ENCODE measurements at places on chromosomes 4 and X.

DNA sequence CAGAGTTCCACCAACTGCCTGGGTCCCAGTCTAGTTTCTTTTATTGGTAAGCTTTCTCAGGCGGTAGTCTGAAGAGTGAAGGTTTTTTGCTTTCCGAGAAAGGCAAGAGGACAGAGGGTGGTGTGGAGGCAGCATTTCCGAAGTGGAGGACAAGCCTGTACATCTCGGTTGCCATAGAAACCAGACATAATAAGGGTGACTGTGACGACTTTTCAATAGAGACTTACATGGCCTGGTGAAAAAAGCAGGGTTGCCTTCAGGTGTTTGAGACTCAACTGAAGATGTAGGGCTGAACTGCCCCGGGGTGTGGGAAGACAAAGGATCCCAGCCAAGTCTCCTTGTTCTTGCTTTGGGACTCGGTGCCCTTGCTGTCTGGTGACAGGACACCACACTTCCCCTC is 53.6 kb upstream of the RAB40AL start:
- no peak for DNase-seq

DNA sequence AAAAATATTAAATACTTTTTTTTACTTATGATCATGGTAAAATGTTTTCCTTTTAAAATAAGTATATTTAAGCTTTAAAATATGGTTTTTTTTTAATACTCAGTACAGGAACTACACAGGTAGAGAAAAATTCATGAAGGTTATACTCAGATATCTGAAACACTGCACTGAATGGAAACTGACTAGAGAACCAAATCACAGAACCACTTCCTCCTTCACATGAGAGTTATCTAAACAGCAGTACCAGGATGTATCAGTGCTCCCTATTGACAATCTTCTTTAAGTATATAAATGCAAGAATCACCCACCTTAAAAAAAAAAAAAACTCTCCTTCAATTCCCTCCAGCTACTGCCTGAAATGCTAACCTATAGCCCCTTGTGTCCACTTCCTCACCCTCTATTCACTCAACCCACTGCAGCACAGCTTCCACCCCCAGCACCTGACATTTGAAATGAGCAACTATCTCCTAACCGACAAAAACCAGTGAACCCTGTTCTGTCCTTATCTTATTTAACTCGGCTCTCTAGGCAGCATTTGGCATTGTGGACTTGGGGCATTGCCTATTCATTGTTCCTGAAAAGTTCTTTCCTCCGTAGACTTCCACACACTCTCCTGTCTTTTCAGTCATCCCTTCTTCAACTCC is 9.1 kb downstream of the SLC7A3 start:
- no peak for DNase-seq

GRCh38 chr4:7396186-7396910 is 38.4 kb downstream of the PSAPL1 start:
- no peak for DNase-seq

DNA sequence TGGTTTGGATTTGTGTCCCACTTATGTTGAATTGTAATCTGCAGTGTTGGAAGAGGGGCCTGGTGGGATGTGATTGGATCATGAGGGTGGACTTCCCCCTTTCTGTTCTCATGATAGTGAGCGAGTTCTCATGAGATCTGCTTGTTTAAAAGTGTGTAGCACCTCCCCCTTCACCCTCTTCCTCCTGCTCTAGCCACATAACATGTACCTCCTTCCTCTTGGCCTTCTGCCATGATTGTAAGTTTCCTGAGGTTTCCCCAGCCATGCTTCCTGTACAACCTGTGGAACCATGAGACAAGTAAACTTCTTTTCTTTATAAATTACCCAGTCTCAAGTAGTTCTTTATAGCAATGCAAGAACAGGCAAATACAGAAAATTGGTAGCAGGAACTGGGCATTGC is 138.7 kb downstream of the INPP4B start:
- DNase-seq = no peak

DNA sequence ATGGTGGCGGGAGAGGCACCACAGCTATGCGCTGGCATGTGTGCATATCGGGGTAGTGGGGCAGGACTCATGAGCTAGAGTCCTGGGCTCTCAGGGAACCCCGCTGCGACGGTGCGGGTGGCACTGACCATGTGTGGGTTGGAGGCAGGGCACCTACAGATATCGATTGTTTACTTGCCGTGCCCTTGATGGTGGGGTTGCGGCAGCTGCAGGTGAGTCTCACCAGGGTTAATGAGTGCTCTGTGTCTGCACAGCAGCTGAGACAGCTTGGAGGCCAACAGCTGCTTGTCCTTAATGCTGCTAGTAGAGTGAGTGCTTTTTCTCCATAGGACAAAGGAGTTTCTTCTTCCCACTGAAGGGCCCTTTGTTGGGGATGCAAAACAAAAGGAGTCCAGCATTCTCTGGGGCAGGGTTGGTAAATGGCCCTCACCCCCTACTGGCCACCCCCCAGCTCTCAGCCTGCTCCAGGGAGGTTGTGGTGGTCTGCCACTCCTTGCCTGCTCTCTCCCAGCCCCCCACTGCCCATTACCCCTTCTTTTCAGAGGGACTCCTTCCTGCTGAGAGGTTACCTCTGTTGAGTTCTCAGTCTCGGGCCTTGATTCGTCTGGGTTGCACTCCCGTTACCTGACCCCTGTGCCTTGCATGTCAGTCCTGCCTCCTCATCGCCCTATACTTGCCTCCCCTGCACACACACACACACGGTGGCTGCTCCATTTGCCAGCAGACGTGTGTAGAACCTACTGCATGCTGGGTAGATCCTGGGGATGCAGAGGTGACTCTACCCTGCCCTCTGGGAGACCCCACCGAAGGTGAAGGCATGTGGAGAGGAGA is 52.8 kb downstream of the TBC1D14 start:
- DNase-seq = no peak

GRCh38 chr4:185993328-185993973 is 75.5 kb upstream of the TLR3 start:
- DNase-seq = no peak

GRCh38 chrX:63430026-63430425 is 78.9 kb upstream of the SPIN4 start:
- no peak for DNase-seq

GRCh38 chr4:94909645-94910044 is 151.9 kb downstream of the BMPR1B start:
- DNase-seq = no peak

DNA sequence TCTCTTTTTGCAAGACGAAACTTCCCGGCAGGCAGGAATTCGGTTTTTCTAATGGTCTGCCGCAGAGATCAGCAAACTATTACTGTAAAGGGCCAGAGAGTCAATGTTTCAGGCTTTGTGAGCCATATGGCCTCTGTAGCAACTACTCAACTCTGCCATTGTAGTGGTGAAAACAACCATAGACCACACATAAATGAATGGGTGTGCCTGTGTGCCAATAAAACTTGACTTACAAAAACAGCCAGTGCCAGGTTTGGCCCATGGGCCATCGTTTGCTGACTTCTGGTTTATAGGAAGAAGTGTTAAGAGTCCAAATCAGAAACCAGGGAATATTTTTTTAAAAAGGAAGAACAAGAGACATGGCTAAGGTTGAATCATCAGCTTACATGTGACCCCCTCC is 163.0 kb downstream of the SH3KBP1 start:
- DNase-seq = no peak

- no peak for DNase-seq
Observed at GRCh38 chr4:147638942-147639341, 21.7 kb downstream of the TMEM184C start.

- no peak for DNase-seq
Observed at GRCh38 chr4:136650541-136651277, 881.6 kb downstream of the PCDH18 start.

DNA sequence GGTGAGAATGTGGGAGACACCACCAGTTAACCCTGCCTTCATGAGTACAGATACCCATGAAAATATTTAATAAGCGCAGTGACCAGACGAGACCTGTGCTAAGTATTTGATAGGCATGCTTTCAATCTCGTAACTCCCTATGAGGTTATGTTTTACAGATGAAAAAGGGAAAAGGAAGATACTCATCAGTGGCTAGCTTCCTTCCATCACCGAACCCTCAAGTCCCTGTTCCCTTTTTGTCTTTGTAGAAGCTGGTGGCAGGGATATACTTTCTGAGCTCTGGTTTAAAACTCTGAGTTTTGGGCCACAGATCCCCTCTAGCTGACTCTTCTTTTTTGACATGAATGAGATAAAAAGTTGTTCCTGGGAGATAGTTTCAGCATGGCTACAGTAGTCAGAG is 26.3 kb downstream of the AFF1 start:
- DNase-seq = no peak

DNA sequence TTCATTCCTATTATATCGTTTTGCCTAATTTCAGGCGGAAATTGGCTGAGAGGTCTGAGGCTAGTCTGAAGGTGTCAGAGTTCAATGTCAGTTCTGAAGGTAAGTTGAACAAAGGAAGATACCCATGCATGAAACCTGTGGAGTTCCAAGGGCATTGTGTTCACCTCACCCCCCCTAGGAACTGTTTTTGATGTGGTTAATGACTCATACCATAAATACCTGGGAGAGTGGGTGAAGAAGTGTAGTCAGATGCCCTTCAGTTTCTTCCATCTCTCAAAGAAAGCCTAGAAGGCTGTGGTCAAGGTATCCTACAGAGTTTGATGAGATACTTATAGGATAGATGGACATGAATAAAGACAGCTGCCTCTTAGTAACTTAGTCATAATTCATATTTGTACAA is 2.7 kb downstream of the UTP14A start:
- DNase-seq = no peak

DNA sequence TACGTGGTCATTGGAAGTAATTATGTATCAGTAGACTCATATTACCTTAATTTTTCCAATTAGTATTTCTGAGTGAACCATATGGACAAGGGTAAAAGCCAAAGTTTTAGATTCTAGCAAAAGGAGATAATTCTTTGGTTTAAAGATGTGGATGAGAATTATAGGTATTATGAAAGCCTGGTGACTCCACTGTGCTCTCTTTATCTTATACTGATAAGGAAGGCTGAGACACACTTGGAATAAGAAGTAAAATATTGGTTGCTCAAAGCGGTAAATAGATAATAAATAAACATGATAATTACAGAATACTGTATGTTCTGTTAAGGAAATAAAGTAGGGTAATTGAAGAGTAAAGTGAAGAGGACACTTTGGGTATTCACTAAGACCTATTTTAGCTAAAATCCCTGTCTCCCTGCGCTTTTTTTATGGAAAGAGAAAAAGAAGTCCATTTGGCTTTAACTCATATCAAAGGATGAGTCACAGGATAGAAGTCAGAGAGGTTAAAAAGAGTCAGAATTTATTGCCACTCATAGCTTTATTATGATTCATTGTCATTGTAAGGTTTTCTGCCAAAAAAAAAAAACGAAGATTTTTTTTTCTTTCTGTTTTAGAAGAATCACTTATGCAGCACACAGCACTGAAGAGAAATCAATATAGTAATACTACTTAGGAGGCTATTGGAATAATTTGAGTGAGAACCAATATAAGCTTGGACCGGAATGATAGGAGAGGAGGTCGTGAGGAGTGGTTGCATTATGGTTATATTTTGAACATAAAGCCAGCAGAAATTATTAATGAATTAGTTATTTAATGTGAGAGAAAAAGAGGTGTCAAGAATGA is 2463.1 kb downstream of the ARAP2 start:
- no peak for DNase-seq

DNA sequence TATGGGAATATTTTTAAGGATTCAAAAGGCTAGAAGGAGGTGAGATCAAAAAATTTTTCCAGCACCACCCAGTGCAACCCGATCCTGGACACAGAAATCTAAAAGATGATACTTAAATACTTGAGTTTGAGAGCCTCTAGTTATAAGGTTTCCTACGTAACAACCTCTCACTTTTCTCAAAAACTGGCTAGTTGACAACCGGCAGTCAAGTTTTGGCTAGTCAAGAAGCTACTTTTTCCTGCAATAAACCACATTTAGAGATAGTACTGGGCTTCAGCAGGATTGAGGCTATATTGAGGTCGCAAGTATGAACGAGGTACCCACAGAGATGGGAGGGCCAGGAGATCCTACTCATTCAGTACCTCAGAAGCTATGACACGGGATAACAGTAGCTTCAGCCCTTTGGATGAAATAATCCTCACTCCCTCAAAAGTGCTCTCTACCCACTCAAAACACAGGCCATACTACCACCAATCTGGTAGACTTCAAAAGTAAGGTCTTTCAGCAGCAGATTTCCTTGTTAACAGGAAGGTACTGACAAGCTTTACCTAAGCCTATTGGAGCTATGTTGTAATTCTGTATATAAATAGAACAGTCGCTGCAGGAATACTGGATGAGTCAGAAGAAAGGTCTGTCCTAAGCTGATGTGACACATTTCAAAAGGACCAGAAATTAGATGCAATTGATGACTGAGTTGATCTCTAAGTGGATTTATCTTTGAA is 1.5 kb upstream of the TSPAN5 start:
- no peak for DNase-seq

- no peak for DNase-seq
Observed at GRCh38 chr4:17584521-17585213, 7.7 kb downstream of the LAP3 start.

DNA sequence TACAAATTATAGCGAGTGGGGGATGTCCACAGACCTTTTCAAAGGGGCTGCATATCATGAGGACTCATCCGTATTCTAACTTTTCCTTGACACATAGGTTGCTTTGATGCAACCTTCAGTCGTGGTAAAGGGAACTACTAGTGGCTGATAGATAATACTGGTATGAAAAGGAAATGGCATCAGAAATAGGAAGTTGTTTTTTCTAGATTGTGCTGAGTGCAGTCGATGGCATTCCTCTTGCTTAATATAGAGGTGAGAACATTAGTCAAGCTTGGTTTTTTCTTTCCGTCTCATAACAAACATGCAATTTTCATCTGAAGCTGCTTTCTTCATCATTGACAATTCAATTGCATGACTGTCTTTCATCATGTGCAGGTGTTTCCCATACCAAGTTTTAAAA is 16.6 kb downstream of the ENPEP start:
- DNase-seq = no peak

DNA sequence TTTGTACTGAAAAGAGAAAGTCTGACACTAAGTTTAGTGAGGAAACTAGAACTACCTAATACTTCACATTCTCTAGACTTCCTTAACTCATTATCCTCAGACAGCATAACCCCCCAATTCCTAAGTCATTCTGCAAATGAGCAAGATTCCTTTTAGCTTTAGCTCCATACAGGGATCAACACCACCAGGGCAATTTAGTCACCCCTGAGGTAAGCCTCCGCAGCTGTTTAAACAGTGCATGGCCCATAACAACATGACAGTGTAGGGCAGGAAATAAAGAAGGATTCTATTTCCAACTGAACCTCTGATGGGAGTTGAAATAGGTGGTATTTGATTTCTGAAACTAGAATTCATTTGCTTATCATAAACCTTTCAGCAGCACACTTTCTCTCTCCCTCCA is 112.8 kb upstream of the DKK2 start:
- no peak for DNase-seq

- DNase-seq = no peak
Observed at GRCh38 chrX:118824173-118824730, 628 bp downstream of the ZCCHC12 start.

DNA sequence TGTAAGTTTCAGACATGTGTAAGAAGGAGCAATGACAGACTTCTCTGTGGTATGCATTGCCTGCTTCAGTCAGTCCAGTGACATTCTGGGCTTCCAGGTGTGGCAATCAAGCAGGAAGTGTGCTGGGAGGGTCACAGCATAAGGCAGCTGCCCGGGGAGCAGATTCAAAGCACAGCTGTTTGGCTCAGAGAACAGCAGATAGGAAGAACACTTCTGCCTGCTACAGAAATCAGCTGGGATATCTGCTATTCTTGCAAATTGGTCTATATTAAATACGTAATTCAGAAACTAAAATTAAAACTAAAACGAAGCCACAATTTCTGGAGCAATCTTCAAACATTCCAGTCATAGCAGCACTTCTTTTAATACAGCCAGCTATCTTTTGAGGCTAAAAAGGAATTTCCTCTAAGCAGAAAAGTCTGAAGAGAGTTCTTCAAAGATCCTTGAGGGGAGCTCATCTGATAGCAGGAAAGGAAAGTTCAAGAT is 47.5 kb upstream of the GALNT7 start:
- no peak for DNase-seq
